HT1080 (cell line): ENCODE measurements at places on chromosomes 11 and 22.

DNA sequence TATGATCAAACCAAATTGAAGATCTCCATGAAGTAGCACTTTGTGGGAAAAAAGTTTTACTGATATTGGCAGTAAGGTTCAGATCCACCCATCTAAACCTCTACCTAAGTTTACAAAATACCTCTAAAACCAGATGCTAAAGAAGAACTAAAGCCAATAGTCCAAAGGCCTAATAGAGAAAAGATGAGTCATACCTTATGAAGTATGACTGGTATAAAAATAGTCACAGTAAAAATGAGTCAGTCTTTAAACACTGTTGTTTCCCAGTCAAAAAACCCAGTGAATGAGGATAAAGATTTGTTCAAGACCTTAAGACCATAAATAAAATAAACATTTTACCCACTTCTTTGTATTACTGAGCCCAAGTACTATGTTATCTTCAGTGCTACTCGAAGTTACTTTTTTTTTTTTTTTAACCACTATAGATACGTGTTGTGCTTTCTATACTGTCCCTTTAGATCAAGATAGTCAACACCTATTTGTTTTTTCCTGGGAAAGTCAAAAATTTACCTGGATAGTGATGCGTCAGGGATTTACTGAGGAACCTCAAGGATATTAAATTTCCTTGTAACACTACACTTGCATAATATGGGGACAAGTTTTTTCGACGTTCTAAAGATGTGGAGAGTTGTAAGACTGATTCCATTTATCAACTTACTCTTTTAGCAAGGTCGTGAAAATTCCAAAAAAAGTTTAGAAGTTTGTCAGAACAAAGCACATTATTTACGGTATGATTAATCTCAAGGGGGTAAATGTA lies 87.3 kb downstream of the CCDC73 start:
- DNase-seq, result peak; percentile 90

DNA sequence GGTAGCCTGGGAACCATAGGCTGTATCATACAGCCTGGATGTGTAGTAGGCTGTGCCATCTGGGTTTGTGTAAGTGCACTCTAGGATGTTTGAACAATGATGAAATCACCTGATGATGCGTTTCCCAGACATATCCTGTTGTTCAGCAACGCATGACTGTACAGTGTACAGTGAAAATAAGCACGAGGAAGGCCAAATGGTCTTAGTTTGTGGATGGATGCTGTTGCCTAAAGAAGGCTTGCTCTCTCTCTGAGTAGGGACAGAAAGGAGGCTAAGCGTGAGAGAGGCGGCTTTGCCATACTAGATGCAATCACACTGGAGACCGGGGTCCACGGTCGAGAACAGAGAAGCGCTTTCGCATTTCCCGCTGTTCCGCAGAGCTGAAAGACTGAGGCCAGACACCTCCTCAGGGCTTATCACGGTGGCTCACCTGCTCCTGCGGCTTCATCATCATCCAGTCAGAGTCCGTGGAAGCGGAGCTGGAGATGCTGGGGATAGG lies 27.6 kb upstream of the APLP2 start:
- peak; percentile 89 for DNase-seq

- DNase-seq, result no peak
Measured at GRCh38 chr11:129368889-129369672, 6.6 kb upstream of the BARX2 start.

DNA sequence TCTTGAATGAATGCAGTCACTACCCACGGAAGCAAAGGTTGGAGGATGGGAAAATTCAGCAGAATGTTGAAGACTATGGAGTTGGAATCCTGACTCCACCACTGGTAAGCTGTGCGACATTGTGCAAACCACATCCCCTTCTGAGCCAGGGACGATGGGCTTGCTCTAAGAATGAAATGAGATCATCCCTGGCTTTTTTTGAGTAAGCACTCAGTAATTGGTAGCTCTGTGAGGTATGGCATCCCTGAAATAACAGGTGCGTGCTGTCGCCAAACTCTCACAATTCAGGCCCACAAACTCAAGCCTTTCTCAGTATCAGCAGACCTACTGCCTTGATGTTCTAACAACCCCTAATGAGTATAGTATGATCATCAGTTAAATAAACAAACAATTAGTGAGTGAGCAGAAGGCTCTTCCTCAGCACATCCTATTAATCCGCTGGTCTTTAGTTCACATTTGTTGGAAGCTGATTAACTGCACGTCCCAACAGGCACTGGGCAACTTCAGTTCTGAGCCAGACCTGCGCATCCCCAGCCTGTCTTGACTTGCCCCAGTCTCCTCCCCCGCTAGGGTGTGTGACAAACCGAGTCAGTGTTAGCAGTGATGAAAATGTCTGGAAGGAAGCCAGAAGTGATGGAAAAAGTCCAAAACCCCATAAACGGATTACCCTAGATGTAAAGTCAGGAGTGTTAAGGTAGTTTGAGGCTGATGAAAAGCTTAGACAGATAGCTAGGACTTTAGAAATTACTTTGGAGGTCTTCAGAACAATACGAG lies 235.5 kb downstream of the GRIK4 start:
- DNase-seq, result no peak

DNA sequence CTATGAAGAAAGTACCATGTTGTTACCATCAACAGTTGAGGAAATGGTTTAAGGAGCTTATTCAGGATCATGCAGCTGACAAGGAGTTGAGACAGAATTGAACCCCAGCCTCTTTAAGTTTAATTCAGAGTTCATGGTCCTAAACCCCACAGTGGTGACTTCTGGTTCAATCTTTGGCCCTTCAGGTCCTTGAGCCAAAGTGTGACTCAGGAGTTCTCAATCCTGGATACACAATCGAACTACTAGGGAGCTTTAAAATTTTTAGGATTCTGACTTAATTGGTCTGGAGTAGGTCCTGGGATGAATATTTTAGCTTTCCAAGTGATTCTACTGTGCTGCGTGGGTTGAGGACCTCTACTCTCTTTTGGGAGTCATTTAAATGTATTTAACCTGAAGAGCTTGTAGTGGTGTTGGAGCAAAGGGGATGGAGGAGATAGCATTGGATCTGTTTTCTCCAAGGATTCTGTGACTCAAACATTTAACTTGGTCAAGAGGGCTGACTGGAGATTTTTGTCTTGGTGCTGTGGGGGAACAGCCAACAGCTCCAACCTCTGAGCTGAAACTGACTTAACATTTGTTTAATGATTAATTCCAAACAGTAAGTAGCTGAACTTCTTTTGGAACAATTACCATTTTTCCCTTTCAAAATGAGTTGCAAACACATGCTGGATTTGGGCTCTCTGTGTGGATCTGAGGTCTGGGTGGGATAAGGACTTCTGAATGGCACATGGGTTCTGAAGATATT lies 80.1 kb downstream of the INSC start:
- peak; percentile 64 for DNase-seq

DNA sequence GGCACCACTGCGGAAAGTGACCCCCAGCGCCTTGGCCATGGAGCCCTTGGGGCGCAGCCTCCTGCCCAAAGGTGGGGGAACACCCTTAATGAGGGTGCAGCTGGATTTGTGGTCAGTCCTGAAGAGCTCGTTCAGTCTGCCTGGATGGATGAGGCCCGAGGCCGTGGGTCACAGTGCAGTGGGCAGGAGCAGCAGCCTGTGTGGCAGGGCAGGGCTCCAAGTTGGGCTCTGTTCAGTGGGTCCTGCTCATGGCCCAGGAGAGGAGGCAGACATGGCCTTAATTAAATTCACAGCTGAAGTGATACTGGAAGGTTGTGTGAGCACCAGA lies 33.3 kb downstream of the FAM83F start:
- DNase-seq, result no peak

DNA sequence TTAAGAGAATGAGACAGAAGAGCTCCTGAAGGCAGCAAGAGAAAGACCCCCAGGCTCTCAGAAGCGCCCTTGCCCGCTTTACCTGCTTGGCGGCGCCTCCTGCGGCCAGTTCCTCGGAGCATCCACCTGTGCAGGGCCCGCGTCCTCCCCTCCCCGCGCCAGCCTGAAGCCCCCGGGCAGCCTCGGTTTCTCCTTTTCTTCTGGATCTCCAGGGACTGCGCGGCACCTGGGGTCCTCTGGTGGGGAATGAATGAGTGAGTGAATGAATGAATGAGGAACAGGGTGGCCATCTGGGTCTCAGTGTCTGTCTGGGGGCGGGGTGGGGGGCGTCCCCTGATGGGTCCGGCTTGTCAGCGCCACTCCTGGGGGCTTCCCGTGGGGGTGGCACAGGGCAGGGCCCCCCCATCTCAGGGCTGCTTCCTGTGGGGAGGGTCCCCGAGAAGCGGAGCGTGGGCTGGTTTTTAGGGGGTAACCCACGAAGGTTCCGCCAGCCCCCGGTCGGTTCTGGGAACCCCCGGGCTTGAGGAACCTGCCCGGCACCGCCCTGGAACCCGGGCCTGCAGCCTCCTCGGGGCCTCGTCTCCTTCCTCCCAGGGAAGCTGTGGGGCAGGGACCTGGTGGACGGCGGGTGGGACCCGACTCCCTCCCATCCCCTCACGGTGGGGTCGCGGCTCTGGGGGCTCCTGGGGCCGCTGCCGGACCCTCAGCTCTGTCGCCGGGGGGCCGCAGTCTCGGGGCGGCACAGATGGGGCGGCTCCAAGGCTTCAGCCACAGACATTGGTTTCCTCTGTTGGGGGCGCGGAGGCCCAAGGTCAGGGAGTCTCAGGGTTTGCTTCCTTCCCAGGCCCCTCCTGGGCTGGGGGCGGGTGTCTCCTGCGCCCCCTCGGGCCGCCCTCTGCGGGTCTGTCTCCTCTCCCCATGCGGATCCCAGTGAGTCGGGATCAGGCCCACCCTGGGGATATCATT lies 8.3 kb upstream of the KRTAP5-7 start:
- DNase-seq, result no peak

GRCh38 chr11:665062-665703 lies 28.1 kb downstream of the DRD4 start:
- no peak for DNase-seq

- no peak for DNase-seq
Measured at GRCh38 chr11:116137753-116138152, 633.5 kb upstream of the CADM1 start.

DNA sequence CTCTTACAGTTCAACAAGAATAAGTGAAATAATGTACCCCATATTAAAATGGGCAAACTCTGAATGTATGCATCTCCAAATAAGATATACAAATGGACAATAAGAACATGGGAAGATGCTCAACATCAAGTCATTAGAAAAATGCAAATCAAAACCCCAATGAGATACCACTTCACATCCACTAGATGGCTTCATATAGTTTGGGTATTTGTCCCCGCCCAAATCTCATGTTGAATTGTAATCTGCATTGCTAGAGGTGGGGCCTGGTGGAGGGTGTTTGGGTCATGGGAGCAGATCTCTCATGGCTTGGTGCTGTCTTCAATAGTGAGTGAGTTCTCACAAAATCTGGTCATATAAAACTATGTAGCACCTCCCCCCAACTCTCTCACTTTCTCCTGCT lies 5.7 kb downstream of the MPZL2 start:
- DNase-seq, result no peak

- DNase-seq, result no peak
Measured at GRCh38 chr11:95796501-95796900, 6.2 kb downstream of the CEP57 start.

- no peak for DNase-seq
Measured at GRCh38 chr11:44834846-44835245, 108.1 kb downstream of the TSPAN18 start.

DNA sequence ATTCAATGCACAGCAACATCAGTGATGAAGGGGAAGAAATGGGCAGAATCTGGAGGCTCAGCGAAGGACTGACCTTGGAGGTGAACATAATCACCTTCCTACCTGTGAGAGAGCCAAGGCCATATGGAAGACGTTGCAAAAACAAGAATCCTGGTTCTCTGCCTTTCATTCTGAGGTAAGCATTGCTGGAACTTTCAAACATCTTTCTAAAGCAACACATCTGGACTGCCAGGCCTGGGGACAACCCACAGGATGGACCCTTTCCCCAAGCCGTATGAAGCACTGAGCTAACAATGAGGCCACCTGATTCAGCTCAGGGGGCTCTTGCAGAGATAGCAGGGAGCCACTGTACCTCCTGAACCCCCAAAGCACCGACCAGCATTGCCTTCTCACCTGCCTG lies 70.5 kb downstream of the ETS1 start:
- no peak for DNase-seq

DNA sequence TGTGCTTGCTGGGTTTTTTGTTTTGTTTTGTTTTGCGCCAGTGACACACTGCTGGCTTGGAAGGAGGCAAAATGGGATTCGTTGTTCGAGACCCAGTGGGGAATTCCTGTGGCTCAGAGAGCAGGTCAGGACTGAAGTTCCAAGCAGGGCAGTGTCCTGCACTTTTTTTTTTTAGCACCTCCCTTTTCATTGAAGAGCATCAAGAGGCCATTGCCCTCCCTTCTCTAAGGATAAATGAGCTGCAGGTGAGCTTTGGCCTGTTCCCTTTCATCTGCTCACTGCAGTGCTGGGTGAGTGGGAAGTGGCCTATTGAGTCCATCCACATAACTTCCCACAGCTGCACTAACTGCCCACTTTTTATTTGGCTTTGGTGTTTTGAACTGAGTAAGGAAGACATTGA lies 87.8 kb downstream of the ARHGAP42 start:
- no peak for DNase-seq

DNA sequence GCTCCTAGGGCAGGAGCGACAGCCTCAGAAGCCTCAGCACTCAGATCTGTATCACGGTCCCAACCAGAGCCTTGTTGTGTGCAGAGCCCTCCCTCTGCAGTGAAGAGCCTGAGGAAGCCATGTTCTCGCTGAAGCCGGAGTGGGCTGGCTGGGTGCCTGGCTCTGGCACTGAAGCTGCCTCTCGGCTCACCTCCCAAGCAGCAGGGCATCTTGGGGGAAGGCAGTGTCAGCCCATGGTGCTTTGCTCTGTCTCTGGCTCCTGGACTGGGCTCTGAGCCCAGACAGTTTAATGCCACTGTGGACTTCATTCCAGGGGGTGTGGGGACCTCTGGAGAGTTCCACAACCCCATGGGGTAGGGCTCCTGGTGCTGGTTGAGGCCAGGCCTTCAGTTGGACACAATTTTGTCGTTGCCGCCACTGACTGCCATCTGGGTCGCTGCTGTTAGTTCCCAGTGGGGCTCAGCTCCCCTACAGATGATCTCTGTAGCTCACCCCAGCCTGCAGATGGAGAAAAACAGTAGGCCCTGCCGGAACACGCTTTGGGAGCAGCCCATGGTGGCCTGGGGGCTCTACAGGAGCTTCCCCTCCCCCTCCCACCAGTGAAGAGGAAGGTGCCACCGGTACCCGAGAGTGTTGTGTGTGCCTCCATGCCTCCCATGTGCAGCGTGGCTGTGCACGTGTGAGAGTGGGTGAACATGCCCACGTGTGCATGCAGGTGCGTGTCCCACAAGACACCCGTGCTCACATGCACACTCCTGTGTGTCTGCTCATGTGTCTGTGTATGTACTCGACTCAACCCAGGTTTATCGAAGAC lies 86.5 kb upstream of the B3GAT1 start:
- DNase-seq, result no peak

GRCh38 chr11:104694259-104695064 lies 203.8 kb downstream of the CASP12 start:
- peak; percentile 62 for DNase-seq
